ENCODE measurements at places on chromosomes 12 and 14. TPM values are rescaled to one million over a fixed set of nuclear protein-coding genes. Genes with fewer than 3 reads are reported as not detected.

GRCh38 chr12:9752145-9752933, 8.4 kb downstream of the CD69 start:
- no peak for DNase-seq

DNA sequence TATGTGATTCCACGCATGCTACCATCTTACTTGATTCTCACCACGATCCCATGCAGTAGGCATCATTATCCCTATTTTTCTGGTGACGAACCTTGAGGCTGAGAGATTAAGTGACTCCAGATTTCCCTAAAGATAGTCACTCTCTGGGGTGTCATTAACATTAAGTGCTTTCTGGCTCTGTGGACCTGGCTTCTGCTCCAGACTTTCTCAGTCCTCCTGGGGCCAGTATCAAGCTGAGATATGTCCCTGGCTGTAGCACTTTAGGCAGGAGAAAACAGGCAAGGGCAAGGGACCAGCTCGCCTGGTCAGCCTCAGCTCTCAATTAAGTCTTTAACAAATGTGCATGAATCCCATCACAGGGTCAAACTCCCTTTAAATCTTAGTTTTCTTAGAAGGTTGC, 38.3 kb upstream of the PRB2 start:
- no peak for DNase-seq

DNA sequence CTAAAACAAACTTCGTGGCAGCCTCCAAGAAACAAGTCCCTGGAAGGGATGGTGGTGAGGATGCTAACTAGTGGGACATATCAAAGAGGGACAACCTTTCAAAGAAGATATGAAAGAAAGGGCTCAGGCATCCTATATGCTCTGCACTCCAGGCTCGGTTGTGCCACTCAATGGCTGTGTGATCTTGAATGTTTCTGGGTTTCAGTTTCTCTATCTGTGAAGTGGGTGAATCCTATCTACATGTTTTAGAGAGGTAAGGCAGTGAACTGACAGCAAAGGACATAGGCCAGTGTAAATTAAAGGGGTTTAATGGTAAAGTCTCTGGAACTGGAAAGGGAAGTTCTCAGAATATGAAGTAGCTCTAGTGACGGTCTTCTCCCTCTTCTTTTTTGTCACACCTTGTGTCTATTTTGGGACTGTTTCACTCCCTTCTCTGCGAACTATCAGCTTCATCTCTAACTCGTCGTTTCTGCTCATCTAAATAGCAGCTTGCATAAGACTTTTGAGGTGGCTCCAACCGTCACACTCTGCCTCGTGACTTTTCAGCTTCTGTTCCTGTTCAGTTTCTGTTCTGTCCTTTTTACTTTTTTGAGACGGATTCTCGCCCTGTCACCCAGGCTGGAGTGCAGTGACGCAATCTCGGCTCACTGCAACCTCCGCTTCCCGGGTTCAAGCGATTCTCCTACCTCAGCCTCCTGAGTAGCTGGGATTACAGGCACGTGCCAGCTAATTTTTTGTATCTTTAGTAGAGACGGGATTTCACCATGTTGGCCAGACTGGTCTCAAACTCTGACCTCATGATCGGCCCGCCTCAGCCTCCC, 273.6 kb downstream of the SUDS3 start:
- DNase-seq, result no peak

DNA sequence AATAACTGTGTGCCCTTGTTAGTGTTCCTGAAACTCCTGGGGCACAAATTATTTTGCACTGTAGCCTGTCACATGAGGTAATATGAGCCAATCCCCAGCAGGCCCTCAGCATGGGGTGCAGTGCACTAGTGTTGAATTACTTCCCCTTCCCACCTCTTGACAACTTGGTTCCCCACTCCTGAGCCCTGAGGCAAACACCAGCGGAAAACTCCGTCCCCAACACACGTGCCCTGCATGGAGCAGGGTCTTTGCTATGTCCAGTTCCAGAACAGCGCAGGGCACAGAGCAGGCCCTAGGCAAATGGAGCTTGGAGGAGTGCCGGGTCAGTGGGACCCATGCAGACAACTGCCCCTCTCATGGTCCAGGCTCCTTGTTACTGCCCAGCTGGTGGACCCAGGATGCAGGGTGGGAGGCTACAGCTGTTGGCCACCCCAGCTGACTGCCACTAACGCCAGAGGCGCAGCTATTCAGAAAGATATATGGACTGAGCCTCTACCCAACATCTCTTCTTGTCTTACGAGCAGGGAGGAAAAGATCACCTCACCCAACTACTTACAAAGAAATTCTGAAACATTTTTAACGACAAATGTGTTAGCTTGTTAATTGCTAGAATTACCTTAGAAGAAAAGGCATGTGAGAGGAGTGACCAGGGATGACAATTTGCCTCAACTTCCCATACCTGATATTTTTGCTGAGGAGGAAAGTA, 71.6 kb downstream of the NT5DC3 start:
- DNase-seq, result no peak

GRCh38 chr14:52413729-52414408, 99.8 kb downstream of the PTGER2 start:
- DNase-seq, result no peak

DNA sequence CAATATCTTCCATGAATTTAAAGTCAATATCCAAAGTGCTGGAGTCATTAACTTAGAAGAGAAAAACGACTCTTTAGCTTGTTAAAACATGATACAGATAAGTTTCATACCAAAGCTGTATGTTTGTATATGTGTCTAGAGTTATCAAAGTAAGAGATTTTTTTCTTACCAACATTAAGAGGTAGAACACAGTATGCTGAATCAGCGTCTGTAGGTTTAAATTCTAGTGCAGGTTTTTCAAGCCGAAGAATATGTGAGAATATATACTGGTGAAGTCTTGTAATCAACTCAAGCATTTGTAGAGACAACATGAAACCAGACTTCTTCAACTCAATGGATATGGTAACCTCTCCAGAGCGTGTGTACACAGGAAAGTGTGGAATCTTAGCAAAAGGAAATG, 49.6 kb downstream of the DICER1 start:
- no peak for DNase-seq

- DNase-seq, result no peak
Observed at GRCh38 chr12:85949253-85949652, 75.2 kb downstream of the NTS start.

GRCh38 chr14:90060312-90060964, 1.4 kb upstream of the KCNK13 start:
- peak; percentile 49 for DNase-seq

GRCh38 chr12:111638556-111638955, 39.4 kb upstream of the ATXN2 start:
- no peak for DNase-seq

- DNase-seq, result no peak
Observed at GRCh38 chr12:12088147-12088546, 17.4 kb downstream of the BCL2L14 start.

DNA sequence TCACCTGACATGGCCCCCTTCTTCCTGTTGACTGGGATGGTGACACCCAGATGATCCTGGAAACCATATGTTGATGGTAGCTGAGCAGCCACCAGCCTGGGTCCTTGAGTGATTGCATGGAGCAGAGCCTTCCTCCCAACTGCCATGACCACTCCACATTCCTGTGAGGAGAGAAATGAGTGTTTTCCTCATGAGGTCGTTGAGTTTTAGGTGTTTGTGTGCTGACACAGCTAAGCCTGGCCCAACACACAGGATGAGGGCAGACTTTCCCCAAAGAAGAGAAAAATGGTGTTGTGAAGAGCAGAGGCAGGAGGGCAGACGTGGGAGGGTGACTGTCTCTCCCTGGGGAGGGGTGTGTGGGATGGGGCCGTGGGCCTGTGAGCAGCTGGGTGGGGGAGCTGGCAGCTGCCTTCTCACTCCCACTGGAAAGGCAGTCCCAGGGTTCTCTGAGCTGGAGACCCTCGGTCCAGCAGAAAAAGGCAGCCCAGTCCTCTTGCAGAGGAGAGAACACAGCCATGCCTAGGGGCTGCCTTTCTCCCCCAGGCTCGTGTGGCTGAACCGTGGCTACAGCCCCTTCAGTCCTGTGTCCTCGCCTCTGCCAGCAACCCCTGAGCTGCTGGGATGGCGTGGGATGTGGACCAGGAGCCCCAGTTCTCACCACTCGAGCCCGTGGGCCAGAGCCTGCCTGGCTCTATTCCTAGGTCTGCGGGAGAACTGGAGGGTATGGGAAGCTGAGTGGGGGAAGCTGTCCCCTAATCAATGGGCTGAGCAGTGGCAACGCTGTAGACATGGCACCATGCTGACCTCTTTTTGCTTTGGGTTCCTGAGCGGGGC, 257.0 kb downstream of the ADGRD1 start:
- no peak for DNase-seq

GRCh38 chr12:82430541-82431145, 72.3 kb downstream of the METTL25 start:
- no peak for DNase-seq

DNA sequence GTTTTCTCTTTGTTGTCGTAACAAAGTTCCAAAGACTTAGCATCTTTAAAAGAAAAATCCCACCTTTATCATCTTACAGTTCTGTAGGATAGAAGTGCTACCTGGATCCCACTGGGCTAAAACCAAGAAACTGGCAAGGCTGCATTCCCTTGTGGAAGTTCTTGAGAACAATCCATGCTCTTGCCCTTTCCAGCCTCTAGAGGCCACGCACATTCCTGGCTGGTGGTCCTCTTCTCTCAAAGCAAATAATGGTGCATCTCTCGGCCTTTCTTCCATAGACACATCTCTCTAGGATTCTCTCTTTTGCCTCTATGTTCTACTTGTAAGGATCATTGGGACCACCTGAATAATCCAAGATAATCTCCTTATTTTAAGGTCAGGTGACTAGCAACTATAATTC, 8.2 kb upstream of the PAWR start:
- no peak for DNase-seq

GRCh38 chr12:127414636-127415035, 852.3 kb upstream of the TMEM132C start:
- no peak for DNase-seq

DNA sequence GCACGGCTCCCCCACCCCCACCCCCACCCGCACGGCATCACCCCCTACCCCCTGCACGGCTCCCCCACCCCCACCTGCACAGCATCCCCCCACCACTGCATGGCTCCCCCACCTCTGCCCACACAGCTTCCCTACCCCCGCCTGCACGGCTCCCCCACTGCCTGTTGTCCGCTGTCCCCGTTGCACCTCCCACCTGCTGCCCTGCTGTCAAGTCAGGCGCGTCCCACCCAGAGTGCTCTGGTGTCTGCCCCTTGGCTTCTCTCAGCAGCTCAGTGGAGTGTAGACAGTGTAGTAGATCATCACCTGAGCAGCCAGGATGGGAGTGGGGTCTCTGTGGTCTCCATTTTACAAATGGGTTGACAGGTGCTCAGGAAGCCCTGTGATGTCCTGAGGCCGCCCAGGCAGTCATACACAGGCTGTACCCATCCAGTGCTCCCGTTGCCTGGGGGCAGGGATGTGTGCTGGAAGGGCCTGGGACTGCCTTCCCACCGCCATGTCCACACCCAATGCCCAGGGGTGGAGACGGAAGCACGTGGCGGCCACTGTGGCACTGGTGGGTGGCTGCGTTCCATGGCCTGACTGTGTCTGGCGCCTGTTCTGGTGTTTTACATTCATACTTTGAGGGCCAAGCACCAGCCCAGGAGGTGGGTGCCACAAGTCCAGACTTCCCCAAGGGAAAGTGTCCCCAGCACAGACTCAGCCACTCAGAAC, 32.5 kb downstream of the PACS2 start:
- DNase-seq, result no peak

DNA sequence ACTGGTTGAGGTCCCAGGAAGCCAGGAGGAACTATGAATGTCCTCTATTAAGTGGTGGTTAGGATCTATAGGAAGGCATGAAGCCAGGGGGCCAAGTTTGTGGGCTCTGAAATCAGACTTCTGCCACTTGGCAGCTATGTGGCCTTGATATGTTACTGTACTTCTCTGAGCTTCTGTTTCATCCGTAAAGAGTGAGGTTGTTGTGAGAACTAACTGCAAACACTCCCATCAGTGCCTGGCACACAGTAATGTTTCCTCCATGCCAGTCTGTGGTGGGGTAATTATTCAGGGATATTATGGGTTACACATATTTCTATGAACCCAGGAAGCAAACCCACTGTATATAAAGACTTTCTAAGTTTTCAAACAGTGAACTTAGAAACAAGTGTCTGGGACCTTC, 57.4 kb downstream of the PLXNC1 start:
- no peak for DNase-seq

GRCh38 chr14:51880835-51881580, 20.6 kb downstream of the GNG2 start:
- DNase-seq, result no peak

Gene ADCY6
- total RNA-seq, result 0.55 TPM

Gene LRCOL1
- total RNA-seq, result not detected

Gene KRT74
- total RNA-seq, result not detected
